ENCODE measurements at places on chromosomes 16 and 17.

DNA sequence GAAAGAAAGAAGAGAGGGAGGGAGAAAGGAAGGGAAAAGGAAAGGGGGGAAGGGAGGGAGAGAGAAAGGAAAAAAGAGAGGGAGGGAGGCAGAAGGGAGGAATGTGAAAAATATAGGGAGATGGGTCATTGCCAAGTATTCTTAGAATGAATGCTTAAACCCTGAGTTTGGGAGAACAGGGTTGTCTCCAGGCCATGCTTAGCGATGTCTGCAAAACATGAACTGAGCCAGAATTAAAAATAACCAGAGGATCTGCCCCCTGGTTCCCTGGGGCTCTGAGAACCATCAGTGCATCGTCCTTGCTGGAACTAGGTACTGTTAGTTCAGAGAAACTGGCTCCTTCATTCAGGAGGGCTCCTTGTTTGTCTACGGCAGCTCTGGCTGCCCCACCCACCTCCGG lies 170.4 kb downstream of the IRX5 start:
- no peak for DNase-seq

DNA sequence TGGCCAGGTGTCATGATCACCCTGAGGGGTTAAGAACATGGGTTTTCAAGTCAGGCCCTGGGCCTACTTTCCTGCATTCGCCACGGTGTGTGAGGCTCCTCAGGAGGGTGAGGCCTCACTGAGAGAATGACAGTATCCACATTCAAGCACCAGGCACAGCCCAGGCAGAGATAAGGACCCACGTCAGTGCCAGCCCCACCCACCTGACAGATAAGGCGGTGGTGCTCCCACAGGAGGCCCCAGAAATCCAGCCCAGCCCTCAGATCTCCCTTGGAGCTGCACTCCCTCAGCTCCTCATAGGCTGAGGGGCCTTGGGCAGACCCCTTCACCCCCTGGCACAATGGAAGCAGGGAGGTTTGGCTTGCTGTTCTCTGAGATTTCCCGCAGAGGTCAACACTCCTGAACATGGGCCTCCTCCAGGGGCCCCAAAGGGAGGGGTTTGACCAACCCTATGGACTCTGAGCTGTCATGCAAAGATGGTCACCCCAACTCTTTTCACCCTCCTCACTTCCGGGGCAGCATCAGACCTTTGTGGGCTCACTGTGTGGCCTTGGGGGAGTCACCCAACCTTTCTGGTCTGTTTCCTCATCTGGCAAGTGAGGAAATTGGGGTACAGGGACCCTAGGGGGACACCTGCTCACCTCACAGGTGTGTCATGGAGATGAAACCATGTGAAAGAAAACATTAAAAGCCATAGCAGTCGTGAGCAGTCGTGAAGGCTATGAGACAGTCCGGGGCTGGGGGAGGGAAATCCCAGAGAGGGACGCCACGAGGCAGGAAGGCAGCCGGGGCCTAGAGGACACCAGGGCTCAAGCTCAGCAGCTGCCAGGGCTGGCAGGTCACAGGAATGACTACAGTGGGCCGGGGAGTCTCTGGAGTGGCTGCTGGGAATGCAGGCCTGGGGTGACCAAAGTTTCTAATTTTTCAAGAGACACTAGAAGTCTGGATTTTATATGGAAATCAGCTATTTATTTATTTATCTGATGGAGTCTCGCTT lies 15.4 kb downstream of the PLLP start:
- DNase-seq: no peak

- no peak for DNase-seq
These were observed 59.1 kb downstream of the TRIM37 start for GRCh38 chr17:59047616-59048015.

DNA sequence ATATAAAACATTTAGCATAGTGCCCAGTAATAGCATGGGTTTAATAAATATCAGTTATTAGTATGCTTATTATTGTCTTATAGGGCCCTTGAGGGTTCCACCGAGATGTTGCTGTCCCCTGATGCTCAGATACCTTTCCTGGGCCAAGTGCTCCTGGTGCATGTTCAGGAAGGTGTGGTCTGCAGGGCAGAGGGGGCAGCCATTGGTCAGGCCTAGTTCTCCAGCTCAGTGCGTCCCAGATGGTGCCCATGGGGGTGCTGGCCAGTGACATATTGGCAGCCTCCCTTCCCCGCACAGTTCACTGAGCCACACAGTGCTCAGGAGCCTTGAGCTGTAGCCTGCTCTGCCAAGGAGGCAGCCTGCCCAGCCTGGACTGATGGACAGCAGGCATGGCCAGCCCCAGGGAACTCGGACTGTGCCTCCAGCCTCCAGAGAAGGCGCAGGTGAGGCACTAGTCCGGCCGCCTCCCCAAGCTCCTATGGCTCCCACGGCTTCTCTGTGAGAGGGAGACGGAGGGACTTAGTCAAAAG lies 7.7 kb upstream of the GRIN2A start:
- DNase-seq: no peak

- DNase-seq: no peak
These were observed 64.7 kb upstream of the ZNF469 start for GRCh38 chr16:88318051-88318450.

- no peak for DNase-seq
These were observed 34.1 kb upstream of the ABCA6 start for GRCh38 chr17:69175625-69176456.

- DNase-seq: no peak
These were observed 120.3 kb downstream of the ANKRD11 start for GRCh38 chr16:89370081-89370511.
